ENCODE measurements at places on chromosomes 2 and 18.

DNA sequence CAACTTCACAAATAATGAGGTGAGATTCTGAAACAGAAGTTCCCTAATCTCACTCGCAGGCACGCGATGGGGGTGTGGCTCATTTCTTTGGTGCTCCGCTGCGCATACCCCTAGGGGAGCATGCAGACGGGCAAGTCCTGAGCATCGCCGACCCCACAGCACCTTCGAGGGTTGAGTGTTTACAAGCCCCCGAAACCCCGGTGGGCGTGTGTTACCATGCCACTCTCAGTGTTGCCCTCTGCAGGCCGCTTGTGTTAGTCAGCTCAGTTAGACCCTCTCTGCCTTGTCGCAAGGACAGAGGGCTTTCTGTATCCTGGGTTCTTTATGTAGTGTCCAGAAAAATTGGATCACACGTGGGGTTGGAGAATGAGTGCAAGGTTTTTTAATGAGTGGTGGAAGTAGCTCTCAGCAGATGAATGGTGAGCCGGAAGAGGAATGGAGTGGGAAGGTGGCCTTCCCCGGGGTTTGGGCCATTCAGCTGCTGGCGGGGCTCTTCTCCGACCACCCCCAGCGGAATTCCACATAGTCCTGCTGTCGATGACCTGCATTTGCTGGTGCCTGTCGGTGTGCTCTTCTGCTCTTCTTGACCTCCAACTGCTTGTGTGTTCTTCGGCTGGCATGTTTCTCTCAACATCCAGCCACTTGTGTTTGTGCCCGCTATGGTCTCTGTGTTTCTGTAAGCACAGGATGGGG lies 191.3 kb downstream of the RPRM start:
- no peak for DNase-seq

DNA sequence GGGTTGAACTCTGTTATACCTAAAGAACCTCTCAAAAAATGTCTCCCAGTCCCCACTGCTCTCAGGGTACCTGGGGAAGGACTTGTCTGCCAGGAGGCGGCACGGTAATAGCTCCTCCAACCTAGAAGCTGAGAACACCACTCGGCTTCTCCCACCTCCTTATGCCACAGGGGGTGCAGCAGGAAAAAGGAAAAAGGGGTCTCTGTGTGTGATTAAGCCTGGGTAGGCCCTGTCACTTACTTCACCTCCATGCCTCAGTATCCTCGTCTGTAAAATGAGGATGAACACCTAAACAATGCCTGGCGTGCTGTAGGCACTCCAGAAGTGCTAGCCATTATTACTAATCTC lies 76.6 kb downstream of the EMX1 start:
- no peak for DNase-seq

GRCh38 chr2:48417856-48418838 lies 111.8 kb upstream of the STON1 start:
- DNase-seq = no peak

DNA sequence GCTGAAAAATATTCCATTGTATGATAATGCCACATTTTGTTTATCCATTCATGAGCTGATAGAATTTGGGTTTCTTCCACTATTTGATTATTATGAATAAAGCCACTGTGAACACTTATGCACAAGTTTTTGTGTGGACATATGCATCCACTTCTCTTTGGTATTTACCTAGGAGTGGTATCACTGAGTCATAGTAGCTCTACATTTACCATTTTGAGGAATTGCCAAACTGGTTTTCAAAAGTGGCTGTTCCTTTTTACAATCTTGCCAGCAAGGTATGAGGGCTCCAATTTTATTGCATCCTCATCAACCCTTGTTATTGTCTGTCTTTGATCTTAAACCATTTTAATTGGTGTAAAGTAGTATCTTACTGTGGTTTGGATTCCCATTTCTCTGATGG lies 13.3 kb upstream of the EHBP1 start:
- DNase-seq = no peak

- DNase-seq = no peak
Observed at GRCh38 chr2:145644820-145645302, 1124.9 kb upstream of the ZEB2 start.

DNA sequence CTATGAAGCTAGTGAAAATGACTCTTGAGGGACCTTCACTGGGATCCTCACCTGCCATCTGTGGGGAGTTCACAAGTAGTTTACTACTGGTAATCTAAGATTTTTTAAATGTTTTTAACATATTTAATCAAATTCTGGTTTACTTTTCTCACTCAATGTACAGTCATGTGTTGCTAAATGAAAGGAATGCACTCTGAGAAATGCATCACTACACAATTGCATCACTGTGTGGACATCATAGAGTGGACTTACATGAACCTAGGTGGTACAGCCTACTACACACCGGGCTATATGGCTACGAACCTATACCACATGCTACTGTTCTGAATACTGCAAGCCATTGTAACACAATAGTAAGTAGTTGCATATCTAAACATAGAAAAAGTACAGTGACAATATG lies 528.0 kb downstream of the BCL11A start:
- no peak for DNase-seq

DNA sequence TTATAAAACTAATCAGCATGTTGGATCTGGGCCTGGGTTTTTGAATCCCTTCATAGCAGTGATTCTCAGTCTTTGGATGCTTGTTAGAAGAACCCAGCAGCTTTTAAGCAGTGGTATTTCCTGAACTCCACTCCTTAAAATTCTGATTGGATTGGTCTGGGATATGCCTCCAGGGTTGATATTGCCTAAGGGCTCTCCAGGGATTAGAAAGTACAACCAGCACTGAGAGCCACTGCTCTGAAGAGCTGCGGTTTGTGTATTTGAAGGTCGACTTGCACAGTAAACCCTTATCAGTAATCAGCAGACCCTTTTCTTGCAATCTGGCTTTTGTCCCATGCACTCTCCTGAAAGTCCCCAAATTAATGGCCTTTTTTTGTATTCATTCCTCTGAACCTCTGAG lies 17.0 kb upstream of the RBMS1 start:
- DNase-seq = no peak

- no peak for DNase-seq
Observed at GRCh38 chr2:142834021-142834420, 43.4 kb upstream of the KYNU start.

- DNase-seq = peak; percentile 35
Observed at GRCh38 chr2:7097353-7097895, 180.2 kb downstream of the RNF144A start.

DNA sequence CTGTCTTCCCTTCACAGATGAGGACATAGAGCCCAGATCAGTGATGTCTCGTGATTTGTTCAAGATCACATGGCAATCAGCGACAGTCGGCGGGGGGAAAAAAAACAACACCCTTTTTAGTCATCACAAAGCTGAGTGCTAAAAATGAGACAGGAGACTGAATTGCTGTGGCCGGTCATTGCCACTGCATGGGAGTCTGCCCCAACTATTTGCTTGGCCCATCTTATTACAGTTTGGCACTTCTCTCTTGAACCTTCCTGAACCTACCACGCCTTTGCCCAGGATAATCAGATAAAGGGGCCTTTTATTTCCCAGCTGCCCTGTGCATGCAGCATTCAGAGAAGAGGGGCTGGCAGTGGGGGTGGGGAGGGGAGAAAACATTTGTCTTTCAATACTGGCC lies 42.7 kb downstream of the SETBP1 start:
- no peak for DNase-seq

- no peak for DNase-seq
Observed at GRCh38 chr2:241869087-241869961, at the start of gene RTP5. RTP5 (plus strand) TSS chr2:241869729; CDS start chr2:241869757, 28 bp downstream.

GRCh38 chr18:74806700-74807416 lies 209.2 kb downstream of the ZNF407 start:
- no peak for DNase-seq

DNA sequence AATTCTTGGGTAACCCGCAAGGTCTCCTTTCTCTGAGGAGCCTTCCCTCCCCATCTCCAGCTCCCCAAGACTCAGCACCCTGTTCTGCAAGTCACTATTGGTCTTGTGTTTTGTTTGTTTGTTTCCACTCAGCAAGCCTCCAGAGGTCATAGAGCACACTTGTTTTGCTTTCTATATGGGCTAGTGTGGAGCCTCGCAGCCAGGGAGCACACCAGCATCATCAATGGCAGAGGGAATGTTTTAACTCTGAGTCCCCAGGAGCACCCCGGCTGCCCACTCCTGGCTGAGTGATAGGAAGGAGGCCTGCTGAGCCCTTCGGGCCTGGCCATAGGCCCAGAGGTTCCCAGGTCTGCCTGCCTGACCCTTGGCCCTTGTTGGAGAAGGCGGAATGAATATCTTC lies 36.6 kb downstream of the GLI2 start:
- DNase-seq = no peak

- DNase-seq = no peak
Observed at GRCh38 chr18:75456199-75456631, 28.7 kb upstream of the SMIM21 start.

GRCh38 chr2:123738643-123739042 lies 286.4 kb upstream of the CNTNAP5 start:
- no peak for DNase-seq
